Stimulated activated CD4-positive, alpha-beta T cell treated with anti-CD3 and anti-CD28 coated beads, TNF-alpha, amount 100 ng/mL, for 1 hour (primary cell): ENCODE measurements at places on chromosomes 7 and 10.

DNA sequence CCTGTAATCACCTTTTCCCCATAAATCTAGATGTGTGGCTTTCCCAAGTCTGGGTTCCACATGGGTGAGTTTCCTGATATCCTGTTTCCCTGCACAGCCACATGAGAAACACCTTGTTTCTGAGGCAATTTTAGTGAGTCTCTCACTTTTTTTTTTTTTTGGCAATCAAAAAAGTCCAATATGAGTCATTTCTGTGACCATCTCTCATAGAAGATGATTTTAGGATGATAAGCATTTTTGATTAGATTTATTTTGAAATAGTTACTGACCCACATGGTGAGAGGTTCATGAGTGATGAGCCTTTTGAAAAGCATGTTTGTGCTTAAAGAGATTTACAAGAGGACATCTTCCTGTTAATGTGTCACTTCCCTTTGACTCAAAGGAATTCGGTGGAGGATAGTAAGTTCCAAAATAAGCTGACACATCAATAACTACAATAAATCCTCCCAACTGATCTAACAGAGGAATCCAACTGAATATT is 464.0 kb downstream of the INHBA start:
- no peak for DNase-seq

DNA sequence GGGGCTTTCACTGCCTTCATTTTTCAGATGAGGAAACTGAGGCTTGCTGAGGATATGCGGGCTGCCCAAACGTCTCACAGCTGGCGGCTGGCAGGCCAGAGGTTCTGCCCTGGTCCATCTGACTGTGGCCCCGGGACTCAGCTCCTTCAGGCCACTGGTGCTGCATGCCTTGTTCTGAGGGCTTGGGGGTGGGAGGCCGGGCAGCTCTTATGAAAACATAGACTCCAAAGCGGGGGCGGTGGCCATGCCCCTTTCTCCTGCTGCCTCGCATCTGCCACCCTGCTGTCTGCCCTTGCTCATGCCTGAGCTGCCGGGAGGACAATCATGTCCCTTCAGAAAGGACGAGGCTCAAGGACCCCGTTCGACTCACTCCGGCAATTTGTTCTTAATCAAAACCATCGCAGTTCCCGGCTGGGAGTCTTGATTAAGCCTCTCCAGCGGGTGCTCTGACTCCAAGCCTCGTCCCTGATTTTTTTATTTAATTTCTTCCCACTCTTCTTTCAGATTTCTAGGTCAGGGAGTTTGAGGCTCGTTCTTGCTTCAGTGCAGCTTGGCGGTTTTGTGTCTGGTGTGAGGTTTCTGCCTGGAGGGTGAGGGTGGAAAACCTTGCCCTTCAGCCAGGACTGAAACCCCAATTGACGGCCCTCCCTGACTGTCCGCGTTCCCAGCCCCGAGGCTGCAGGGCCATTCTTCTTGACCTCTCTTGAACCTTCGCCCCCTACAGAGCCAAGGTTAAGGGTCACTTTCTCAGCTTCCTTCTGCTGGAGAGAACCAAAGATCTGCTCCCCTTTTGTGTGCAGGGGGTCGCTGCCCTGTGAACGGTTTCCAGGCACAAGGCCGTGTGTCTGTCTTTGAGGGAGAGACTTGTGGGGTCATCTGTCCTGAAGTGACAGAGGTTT is 120.8 kb downstream of the DNAJB6 start:
- no peak for DNase-seq

DNA sequence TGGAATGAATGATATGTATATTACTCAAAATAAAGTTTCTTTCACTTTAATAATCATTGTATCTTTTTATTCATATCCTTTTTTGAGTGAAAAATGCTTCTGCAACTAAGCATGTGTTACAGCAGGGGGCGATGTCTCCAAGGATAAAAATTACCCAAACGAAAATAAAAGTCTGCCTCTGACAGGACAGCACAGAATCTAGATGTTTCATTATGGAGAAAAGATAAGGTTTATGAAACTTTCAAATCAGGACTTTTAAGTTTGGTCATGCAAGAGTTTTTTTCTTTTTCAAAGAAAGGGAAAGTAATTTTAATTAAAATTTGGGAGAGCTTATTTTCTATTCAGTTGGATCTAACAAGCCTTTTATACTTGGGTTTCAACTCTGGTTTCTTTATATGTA is 48.4 kb downstream of the TES start:
- no peak for DNase-seq

DNA sequence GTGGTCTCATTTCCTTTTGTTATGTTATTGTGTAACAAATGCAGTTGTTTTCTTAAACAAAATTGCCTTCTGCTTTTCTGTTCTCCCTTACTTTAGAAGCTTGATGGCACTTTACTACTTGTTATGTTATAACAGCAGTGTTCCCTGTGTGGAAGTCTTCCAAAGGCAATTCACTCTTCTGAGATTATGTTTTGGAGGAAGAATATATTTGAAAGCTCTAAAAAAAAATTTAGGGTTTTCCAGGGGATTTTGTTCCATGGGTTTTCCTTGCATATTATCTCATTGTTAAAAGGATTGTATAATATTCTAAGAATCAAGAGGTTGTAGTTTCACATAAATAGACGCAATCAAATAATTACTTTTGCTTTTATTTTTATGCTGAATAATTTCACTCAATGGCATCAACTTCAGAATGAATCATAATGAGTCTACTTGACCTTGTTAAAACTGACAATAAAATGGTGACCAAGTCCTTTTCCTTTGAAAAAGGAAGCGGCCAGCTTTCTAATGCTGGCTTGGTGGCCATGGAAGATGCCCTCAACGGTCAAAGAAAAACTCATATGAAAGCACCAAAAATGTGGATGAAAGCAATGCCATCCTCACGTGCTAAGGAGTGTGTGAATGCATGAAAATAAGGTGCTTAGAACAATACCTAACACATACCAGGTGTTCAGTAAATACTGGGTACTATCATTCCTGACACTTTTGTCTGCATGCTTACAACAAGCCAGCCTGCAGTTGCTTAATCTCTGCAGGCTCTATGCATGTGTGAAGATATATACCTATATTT is 92.4 kb upstream of the KLF6 start:
- no peak for DNase-seq

DNA sequence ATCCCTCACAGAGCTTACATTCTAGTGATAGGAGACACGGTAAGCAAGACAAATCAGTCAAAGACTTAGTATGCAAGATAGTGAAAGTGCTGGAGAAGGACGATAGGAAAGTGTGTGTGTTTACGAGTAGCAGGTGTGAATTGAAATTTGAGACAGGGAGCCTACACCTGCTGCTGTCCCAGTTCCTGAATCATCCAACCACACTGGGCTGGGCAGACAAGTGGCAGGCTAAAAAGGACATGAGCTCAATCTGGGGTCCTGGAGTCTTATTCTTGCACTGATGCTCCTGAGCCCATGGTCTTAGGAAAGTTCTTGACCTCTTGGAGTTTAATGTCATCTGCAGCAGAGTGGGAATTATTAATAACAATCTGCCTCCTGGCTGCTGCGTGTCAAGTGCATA is 16.2 kb downstream of the RBP3 start:
- no peak for DNase-seq

DNA sequence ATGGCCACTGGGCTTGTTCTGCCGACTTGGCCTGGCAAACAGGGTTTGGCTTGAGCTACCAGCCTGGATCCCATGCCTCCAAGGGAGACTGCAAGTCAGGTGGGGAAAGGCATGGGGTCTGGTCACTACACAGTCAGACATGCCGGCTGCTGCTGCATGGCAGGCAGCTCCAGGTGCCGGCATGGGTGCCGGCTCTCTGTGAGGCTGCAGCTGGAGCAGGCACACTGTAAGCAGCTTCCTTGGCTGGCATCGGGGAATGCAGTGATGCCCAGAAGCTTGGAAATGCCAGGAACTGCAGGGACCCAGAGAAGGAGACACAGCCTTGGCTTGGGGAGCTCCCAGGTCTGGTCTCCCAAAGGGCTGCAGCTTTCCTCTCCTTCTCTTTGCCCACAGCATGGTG is 305.5 kb upstream of the NRG3 start:
- no peak for DNase-seq

- DNase-seq, result no peak
These were observed 271.5 kb upstream of the FZD8 start for GRCh38 chr10:35913628-35914027.

DNA sequence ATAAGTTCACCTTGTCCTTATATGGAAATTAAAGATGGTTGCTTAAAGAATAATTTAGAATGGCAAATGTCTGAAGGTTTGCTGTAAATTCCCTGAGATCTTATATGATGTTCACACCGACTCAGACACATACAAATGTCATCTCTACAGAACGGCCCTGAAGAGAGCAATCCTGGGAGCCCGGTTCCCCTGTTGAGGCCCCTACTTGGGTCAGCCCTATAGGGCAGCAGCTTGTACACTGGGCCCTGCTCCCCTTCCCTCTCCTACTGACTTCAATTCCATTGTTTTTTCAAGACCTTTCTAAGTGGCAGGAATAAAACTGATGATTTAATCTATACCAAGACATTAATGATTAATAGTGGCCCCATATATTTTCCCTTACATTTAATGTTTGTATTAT is 813.3 kb upstream of the C7orf33 start:
- DNase-seq, result no peak
